ENCODE measurements at places on chromosomes 6 and 20.

GRCh38 chr20:59087829-59088433, 45.3 kb upstream of the PRELID3B start:
- DNase-seq: peak; percentile 86

- DNase-seq: no peak
Observed at GRCh38 chr20:56465997-56466396, 2.4 kb upstream of the RTF2 start.

DNA sequence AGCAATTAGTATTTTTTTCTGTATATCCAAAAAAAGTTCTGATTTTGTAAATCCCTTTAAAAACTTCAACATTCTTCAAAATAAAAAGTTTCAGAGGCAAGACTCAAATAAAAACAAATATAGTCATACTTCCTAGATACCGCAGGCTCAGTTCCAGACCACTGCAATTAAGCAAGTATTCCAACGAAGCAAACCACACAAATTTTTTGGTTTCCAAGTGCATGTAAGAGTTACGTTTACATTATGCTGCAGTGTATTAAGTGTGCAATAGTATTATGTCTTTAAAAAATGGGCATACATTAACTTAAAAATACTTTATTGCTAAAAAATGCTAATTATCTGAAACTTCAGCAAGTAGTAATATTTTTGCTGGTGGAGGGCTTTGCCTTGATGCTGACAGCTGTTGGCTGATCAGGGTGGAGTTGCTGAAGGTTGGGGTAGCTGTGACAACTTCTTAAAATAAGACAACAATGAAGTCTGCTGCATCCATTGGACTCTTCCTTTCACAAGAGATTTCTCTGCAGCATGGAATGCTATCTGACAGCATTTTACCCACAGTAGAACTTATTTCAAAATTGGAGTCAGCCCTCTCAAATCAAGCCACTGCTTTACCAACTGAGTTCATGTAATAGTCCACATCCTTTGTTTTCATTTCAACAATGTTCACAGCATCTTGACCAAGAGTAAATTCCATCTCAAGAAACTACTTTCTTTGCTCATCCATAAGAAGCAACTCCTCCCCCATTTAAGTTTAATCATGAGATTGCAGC, 46.0 kb downstream of the PHIP start:
- no peak for DNase-seq

DNA sequence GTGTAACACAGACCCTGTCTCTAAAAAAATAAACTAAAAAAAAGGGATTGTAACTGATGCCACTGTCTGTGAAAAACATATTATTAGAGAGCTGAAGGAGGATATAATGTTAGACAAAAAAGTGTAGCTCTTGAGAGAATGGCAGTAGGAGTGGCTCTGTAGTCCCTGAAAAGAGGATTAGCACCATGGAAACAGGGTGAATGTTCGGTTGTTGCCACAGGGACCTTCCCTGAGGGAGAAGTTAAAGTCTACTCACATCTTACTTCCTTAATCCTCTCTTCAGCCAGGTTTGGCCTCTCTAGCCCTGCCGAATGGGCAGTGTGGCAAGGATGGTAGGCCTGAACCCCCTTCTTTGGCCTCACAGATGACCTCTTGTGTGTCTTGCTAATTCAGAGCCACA, 12.1 kb downstream of the SCAND1 start:
- no peak for DNase-seq

DNA sequence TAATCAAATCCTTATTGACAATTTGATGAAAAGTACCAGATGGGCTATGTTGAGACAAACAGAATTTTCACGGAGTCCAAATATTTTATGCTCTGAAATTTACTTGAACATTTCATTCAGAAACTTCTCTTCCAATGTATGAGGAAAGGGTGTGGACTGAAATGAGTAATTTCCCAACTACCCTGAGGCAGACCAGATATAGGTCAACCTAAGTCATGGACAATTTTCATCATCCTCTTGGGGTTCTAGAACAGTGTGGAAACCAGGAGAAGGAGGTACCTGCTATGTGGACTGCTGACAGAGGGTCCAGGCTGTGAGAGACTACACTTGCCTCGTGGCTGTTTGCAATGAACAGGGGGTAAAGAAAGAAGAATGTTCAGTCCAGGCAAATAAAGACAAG, 323.0 kb downstream of the ESR1 start:
- DNase-seq: no peak

DNA sequence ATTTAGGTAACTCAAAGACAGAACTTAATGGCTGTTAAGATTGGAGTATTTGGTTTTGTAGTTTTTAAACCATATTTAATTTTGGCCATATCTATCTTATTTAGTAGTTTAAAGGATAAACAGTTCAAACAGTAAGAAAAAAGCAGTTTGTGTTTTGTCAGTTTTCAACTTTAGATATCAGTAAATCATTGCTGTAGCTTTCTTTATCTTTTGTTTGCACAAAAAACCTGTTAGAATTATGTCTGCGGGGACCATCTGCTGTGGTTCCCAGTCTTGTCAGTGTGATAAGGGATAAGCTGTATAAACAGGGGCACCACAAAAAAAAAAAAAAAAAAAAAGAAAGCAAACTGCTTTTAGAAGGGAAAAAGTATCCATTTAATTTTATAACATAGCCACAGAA, 40.9 kb downstream of the CDKAL1 start:
- no peak for DNase-seq

GRCh38 chr20:22789676-22790075, 205.3 kb upstream of the FOXA2 start:
- DNase-seq: no peak

DNA sequence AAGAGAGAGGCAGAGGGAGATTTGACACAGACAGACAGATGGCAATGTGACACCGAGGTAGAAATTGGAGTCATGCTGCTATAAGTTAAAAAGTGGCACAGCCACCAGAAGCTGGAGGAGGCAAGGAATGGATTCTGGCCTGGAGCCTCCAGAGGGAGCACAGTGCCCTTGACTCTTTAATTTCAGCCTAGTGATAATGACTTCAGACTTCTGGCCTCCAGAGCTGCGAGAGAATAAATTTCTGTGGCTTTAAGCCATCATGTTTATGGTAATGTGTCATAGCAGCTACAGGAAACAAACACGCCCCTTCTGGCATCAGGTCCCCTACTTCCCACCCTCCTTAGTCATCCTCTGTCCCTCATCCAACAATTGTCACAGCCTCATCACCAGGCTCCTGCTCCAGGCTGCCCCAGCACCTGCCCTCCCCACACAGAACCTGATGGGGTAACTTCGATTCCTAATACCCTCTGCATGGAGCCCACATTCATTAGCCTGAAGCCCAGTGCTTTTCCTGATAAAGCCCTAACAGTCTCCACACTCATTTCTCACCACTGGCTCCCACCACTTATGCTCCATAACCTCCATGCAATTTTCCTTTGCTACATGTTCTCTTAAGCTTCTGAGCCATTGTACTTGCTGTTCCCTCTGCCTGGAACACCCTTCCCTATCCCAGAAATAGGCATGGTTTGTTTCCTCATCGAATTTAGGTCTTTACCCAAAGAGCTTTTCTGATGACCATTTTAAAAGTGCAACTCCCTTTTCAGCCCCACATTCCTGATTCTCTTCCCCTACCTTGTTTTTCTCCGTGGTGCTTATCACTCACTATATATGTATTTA, 69.7 kb upstream of the TOX2 start:
- no peak for DNase-seq

DNA sequence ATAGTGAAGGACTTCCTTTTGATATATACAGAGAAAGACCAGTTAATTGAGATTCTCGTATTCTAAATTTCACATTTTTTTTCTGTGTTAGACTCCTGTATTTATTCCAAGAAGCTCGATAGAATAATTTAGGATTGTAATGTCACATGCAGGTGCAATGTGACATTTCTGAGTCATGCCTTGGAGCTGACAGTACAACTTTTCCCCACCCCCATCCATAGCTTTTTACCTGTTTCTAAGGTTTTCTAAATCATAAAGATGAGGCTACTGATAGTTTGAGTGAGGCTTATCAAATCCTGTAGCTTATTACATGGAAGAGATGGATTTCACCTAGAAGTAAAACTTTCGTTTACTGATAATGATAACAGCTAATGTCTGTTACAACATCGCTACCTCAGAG, 37.6 kb downstream of the FLRT3 start:
- no peak for DNase-seq

DNA sequence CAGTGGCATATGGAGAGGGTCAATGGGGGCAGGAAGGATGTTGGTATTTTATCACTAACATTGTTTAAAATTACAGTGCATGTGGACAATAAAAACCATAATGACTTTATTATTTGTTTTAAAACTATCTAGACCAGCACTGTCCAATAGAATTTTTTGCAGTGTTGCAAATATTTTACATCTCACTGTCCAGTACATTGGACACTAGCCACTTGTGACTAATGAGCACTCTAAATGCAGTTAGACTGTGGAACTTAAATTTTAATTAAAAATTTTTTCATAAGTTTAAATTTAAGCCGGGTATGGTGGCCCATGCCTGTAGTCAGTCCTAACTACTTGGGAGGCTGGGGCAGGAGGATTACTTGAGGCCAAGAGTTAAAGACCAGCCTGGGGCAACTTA, 101.7 kb downstream of the DTD1 start:
- DNase-seq: no peak

GRCh38 chr6:14100138-14100537, 17.4 kb upstream of the CD83 start:
- no peak for DNase-seq

DNA sequence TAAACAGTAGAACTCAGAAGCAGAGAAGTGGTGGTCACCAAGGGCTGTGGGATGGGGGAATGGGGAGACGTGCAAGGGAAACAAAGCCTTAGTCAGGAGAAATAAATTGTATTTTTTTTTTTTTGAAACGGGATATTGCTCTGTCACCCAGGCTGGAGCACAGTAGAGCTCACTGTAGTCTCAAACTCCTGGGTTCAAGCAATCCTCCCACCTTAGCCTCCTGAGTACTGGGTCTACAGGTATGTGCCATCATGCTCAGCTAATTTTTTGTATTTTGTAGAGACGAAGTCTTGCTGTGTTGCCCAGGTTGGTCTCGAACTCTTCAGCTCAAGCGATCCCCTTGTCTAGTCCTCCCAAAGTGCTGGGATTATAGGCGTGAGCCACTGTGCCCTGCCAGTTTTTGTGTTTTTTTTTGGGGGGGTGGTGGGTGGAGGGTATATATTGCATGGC, 3.4 kb downstream of the HSPA1B start:
- DNase-seq: no peak

GRCh38 chr6:16386057-16386456, 147.7 kb downstream of the GMPR start:
- no peak for DNase-seq

GRCh38 chr6:5659467-5659866, 347.3 kb downstream of the NRN1 start:
- DNase-seq: no peak

DNA sequence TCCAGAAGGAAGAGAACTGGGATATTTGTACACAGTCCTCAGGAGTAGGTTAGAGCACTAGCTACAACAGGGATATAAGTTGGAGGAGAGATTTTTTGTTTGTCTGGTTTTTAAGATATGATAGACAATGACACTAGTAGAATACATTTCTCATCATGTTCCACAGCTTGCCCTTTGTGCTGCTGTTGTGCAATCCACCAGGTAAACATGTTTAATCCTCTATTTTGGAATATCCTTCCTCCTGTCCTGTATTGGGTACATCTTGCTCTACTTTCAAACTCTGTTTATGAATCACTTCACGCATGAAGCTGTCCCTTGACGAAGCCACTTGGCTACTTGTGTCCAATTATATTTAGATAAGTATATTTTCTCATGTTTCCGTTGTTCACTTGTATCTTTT, 153.6 kb upstream of the TENT5A start:
- DNase-seq: no peak

DNA sequence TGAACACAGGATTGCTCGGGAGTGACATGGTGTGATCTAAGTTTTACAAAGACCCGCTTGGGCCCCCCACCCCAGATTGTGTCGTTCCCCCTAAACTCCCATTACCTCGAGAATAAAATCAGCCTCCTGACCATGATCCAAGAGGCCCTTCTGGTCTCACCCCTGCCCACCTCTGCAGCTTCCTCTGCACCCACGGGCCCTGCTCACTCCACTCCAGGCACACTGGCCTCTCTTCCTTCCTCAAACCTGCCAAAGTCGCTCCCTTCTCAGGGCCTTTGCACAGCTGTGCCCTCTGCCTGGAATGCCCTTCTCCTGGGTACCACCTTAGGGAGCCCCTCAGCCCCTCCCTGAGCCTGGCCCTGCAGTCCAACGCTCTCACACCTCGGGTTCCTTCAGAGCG, 17.9 kb downstream of the TGM2 start:
- DNase-seq: no peak

DNA sequence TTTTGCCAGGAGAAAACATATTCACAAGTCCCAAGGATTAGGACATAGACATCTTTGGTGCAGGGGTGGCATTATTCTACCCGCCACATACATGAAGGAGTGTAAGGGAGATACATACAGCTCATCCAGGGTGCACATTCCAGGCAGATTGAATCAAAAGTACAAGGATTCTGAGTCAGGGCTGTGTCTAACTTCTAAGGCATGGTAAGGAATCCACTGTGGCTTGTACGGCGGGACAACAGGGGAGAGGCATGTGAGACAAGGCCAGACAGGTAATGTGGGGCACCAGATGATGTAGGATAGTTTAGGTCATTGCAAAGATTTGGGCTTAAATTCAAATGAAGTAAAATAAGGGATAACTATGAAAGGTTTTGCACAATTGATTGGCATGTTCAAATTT, 780.9 kb downstream of the C6orf118 start:
- DNase-seq: no peak

DNA sequence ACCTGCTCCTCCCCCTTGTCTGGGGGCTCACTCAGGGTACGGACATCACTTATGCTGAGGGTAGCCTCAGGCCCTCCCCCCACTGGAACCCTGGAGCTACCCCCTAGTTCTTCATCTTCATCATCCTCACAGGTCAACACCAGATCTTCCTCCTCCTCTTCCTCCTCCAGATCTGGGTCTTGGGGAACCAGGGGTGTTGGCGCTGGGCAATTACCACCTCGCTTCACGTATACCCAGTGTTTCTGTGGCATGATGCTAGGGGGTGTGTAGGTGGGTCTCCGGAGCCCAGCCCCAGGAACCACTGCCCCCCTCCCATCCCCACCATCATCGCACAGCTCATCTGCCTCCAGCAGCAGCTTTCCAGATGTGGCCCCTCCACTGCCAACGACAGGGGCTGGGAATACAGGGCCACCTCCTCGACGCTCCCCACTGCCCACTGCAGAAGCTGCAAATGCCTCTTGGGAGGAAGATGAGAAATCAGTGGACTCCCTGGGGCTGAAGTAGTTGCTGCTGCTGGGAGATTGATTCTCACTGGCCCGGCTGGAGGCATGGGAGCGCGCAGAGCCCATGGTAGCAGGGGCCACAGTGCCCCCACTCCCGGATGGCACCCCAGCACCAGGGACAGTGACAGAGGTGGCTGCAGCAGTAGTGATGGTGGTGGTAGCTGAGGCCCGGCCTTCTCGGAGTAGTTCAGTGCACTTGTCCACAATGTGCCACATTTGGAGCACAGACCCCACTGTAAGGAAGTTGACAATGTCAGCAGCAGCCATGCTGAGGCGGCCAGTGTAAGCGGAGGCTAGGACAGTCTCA, 1.5 kb downstream of the ZBTB22 start:
- no peak for DNase-seq

DNA sequence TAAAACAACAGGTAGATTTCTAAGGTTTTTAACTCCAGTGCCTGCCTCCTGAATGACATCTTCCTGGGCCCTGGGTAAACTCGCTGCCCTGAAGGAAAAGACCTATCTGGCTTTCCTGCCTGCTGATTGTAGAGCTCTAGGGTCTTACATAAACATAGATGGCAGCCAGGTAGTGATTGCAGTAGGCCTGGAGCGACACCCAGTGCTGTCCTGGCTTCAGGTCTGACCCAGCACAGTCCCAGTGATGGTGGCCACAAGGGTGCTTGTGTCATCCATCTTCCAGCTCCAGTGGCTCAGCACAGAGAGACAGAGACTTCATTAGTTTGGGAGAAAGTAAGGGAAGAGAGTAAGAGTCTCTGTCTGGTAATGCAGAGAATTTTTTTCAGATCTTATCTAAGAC, 542.9 kb upstream of the IMPG1 start:
- no peak for DNase-seq

Measured in nephron progenitor cell (in vitro differentiated cells).